Activated naive CD4-positive, alpha-beta T cell treated with Interleukin-2 at 50 U/mL for 16 hours (primary cell): ENCODE measurements at places on chromosomes 16 and 17.

GRCh38 chr17:42133461-42134041 lies 10.9 kb downstream of the HSPB9 start:
- peak; percentile 21 for DNase-seq

DNA sequence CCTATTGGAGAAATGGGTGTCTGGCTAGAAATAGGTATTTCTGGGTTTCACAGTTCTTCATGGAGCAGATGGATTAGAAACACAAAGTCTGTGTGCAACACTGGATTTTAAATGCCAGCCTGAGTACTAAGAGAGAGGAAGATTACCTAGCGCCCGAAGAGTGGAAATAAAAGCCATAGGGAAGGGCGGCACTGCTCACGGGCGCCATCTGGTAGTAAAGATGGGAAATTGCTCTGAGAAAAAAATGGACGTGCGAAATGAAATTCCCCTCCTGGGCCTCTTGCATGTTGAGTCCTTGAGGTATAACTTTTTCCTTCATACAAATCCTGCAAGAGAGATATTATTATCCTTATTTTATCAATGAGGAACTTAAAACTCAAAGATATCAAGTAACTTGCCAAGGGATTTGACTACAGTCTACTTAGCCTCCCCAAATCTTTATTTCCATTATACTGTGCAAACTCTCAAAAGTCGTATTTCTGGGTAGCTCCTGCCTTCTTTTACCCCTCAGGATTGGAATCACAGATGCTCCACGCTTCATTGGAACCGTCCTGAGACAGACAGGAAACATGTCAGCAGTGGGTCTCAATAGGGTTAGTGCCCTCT lies 72.8 kb downstream of the MMD start:
- peak; percentile 47 for DNase-seq

- peak; percentile 24 for DNase-seq
Measured at GRCh38 chr17:58513267-58513964, 1.0 kb downstream of the MTMR4 start.

GRCh38 chr17:78345791-78346494 lies 13.9 kb downstream of the SOCS3 start:
- no peak for DNase-seq

DNA sequence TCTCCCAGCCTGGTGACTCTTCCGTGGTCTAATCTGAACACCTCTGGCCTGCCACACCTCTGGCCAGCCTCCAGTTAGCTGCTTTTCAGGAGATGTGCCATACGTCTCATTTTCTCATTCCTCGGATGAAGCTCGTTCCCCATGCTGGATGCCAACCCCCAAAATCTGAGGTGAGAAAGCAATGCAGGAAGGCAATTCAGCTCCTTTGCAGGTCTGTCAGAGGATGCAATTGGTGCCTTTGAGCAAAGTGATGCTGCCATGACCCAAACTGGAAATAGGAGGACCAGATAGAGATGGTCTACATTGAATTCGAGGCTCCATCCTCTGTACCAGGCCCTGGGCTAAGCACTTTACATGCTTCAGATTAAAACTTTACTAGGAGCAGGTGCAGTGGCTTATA lies 11.0 kb upstream of the CUEDC1 start:
- DNase-seq: no peak

DNA sequence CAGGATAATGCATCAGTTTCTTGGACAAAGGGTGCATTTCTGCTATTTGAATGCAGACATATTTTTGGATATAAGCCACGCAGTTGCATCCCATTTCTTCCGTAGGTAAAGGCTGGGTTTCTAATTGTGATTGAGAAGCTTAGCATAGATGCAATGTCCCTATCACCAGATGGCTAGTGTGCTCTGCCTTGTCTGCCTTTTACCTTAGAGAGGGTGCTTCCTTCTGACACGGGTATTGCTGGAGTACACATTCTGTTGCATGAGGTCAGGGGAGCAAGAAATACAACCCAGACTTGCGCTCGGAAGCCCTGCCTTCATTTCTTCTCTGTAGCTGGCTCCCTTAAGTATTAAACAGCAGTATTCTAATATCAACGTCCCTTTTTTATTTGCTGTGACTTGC lies 337.4 kb downstream of the WWOX start:
- no peak for DNase-seq

DNA sequence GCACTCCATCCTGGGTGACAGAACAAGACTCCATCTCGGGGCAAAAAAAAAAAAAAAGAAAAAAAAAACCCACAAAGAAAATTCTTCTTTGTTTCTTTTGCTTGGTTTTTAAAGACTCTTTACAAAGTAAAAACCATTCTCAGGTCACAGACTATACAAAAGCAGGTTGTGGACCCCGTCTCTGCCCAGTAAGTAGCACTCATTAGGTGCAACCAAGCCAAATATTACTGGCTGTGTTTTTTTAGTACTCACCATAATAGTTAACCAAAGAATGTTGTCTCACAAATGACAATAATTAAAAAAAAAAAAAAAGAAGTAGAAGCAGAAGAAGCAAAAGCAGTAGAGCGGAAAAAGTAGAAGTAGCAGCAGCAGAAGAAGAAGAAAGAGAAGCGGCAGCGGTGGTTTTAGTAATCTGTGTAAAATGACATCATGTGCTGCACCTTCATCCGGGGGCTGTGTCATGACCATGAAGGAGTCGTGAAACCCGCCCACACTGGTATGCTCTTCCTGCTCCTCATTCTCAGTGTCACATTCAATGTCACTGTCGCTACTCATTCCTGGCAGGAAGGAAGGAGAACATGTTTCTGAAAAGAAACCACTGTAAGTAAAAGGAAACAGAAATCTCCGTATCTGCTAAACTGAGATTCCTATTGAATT lies 105.4 kb downstream of the TRIM37 start:
- DNase-seq: peak; percentile 76

GRCh38 chr17:42760652-42761581 lies at the start of gene RAMP2:
Gene RAMP2 (plus strand): TSS chr17:42761227. CDS start chr17:42761262, 35 bp downstream.
- DNase-seq: peak; percentile 13

- DNase-seq: no peak
Measured at GRCh38 chr17:35315971-35316370, 57.5 kb downstream of the SLFN11 start.

- DNase-seq: no peak
Measured at GRCh38 chr16:8708536-8708935, 34.1 kb downstream of the ABAT start.

- DNase-seq: no peak
Measured at GRCh38 chr17:7623661-7624060, 4.0 kb downstream of the SAT2 start.

GRCh38 chr16:67230809-67231660 lies 4.1 kb downstream of the TMEM208 start:
- no peak for DNase-seq

GRCh38 chr17:17403899-17404576 lies 72.8 kb upstream of the MED9 start:
- DNase-seq: peak; percentile 44
